ENCODE measurements at places on chromosomes 5 and 9. TPM values are rescaled to one million over a fixed set of nuclear protein-coding genes. Genes with fewer than 3 reads are reported as not detected.
A peak's percentile ranks its signal among the peaks of the same experiment; 100 is the strongest.

The ZFP37 gene
- 2.6 TPM for total RNA-seq

The ARHGEF37 gene
- total RNA-seq = 0.77 TPM

The GDNF gene
- total RNA-seq = 0.13 TPM

The KCTD16 gene
- 0.22 TPM for total RNA-seq

The TOR4A gene
- total RNA-seq = 23.1 TPM

The MPDZ gene
- total RNA-seq = 33.1 TPM

The PCDHA7 gene
- total RNA-seq = 0.14 TPM

The ADAMTSL1 gene
- total RNA-seq = 2.0 TPM

The TLX3 gene
- not detected for total RNA-seq

The SPATA31D4 gene
- not detected for total RNA-seq

The AGXT2 gene
- total RNA-seq = not detected

- DNase-seq = no peak
These were observed 58.1 kb downstream of the GOLPH3 start for GRCh38 chr5:32115985-32116384.

- DNase-seq = no peak
These were observed 66.6 kb upstream of the SPATA31D4 start for GRCh38 chr9:81861644-81862043.

DNA sequence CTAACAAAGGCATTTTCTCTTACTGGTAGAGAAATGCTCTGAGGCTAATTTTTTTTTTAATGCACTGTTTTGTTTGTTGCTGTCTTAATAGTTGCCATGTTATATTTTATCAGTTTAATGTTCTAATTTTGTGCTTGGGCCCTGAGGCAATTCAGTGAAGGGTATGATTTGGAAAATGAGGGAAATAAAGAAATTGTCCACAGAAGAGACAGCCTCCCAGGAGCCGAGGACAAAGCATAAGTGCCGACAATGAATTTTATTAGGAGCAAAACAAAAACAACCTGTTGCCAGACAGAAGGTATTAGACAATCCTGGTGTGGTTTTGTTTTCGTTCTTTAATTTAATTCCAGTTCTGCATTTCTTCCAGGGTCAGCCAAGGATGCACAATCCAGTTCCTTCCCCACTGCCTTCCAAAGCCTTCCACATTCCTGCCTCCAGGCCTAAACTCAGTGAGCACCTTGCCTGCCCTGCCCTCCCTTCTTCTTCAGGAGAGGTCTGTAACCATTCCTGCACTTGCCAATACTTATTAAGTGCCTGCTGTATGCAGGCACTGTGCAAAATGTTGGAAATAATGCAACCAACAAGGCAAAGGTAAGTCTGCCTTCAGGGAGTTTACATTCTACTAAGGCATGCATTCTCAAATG lies 4.3 kb upstream of the TCOF1 start:
- no peak for DNase-seq

- DNase-seq = peak; percentile 91
These were observed 496 bp downstream of the MAPK9 start for GRCh38 chr5:180291234-180291940.

DNA sequence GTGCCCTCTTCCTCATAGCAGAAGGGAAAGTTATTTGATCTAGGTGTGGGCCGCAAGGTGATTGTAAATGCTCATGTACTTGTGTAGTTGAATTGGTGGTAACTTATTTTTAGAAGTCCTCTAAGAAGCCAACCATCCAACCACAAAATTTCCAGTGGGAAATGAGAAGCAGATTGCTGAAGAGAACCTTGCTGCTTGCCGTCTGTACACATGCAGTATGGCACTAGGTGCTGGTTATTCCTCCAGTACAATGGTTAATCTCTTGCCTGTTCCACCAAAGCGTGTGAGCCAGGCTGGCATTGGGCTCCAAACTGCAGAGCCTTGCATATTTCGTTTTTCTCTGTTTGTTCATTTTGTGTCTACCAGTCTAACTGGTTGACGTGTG lies 28.0 kb downstream of the PIP5K1B start:
- DNase-seq = no peak

GRCh38 chr9:29750062-29750461 lies 2176.8 kb upstream of the C9orf72 start:
- DNase-seq = no peak

DNA sequence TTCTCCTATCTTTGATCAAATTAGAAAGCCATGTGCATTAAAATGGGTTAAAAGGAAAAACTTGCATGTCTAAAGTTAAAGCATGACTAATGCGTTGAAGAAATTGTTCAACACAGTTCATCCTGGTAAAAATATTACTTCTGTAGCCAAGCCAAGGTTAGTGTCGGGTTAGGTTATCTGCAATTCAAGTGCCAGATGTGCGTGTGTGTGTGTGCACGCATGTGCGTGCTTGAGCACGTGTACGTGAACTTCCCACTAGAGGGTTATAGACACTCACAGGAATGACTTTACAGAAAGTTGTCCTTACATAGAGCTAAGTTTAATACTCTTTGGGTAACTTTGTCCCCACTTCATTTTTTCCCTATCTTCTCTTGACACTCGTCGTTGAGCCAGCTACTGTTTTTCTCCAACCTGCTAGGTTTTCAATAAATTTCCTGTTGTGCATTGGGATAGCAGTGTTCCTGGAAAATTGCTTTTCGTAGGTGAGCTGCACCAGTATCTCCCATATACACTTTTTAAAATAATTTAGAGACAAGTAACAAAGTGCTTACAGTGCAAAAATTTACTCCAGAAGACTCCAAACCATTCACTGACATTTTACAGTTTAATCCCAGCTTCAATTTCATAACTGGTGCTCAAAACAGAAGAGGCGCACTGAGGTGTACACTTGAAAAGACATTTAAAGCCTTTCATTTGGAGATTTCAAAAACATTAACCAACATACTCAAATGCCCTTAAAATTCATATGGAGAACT lies 353.8 kb downstream of the NFIB start:
- DNase-seq = no peak

GRCh38 chr9:108282872-108283271 lies 572.9 kb downstream of the ACTL7B start:
- DNase-seq = no peak

GRCh38 chr5:96868603-96869371 lies 7.5 kb upstream of the ERAP2 start:
- no peak for DNase-seq

DNA sequence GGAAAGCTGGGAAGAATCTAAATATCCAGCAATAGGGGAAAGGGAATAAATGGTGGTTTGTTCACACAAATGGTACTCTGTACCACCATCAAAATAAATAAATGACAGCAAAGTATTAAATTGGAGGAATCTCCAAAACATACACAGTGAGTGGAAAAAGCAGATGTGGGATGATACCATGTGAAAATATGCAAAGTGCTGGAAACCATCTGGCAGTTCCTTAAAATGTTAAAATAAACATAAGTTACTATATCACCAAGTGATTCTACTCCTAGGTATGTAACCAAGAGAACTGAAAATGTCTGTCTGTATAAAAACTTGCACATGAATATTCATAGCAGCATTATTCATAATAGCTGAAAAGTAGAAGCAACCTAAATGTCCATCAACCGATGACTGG lies 41.9 kb upstream of the TEX48 start:
- no peak for DNase-seq

- peak; percentile 87 for DNase-seq
These were observed 75.0 kb downstream of the STK10 start for GRCh38 chr5:172113036-172113435.

DNA sequence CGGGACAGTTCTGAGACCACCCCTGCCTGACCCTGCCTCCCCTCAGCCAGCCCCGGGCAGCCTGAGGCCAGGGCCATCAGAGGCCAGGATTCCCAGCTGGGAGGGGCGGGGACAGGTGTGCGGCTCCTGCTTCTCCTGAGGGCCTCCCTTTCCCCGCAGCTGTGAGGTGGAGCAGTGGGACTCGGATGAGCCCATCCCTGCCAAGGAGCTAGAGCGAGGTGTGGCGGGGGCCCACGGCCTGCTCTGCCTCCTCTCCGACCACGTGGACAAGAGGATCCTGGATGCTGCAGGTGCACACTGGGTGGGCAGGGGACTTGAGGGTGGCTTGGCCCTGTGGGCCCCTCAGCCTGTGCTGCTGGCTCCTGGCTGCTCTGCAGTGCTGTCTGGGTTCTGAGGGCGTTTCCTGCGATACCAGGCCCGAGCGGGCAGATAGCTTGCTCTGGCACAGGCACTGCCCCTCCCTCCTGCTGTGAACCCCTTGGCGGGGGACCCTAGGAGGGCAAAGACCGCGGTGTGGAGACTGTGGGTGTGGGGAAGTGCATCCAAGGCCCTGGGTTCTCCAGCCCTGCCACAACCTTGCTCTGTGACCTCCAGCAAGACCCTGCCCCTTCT lies 2.3 kb downstream of the GRHPR start:
- no peak for DNase-seq

GRCh38 chr5:132595624-132596023 lies 38.8 kb downstream of the RAD50 start:
- DNase-seq = no peak

- peak; percentile 88 for DNase-seq
These were observed 4.6 kb downstream of the CSF1R start for GRCh38 chr5:150081541-150082283.

GRCh38 chr5:124263680-124264491 lies 482.6 kb downstream of the ZNF608 start:
- no peak for DNase-seq

DNA sequence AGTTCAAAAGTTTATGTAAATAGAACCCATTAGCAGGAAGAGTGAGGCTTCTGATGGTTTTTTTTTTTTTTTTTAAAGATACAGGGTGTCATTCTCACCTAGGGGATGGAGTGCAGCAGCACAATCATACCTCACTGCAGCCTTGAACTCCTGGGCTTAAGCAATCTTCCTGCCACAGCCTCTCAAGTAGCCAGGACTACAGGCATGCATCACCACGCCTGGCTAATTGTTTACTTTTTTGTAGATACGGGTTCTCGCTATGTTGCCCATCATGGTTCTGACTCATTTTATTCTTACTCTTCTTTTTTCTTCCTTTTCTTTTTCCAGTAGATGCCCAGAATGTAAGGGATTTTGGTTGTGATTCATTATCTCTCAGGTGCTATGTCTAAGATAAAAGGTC lies 201.1 kb downstream of the NNT start:
- no peak for DNase-seq

GRCh38 chr5:73355108-73355507 lies 93.5 kb downstream of the FOXD1 start:
- DNase-seq = no peak

DNA sequence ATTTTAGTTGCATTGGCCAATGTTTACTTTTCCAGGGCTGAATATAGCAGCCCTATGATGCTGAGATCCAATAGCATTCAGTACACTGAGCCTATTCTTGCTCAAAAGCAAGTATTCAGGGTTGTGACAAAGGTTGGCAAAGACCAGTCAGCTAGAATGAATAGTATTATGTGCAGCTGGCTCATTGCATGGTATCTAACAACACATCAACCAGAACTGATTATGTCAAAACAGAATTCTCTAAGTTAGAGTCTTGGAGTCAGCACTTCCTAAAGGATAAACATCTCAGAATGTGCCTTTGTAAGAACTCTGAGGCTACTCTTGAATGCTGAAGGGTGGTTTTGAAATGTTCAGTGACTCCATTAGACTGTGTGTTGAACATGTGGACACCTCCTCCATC lies 774.5 kb upstream of the RGMB start:
- no peak for DNase-seq
